Kidney (tissue), 22 donors: ENCODE measurements at places on chromosomes 3 and 15. TPM values are rescaled to one million over a fixed set of nuclear protein-coding genes. Genes with fewer than 3 reads are reported as not detected.

DNA sequence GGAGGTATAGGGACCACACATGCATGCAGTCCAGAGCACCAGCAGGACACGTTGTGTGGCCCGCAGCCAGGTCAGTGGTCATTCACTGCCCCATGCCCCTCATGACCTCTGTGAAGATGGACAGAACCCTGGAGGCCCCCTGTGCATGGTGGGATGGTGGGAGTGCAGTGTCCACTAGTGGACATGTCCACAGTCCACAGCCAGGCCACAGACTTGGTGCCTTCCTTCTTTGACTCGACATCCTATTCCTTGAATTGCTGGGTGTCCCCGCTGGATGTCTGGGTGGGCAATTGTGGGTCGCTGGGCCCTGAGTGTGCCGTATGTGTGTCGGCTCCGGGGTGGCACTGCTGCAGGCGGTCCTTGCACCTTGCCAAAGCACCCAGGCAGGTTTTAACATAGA lies 35.7 kb downstream of the KLF15 start:
- no peak for DNase-seq

GRCh38 chr3:33581666-33582065 lies 136.4 kb downstream of the CLASP2 start:
- no peak for DNase-seq

DNA sequence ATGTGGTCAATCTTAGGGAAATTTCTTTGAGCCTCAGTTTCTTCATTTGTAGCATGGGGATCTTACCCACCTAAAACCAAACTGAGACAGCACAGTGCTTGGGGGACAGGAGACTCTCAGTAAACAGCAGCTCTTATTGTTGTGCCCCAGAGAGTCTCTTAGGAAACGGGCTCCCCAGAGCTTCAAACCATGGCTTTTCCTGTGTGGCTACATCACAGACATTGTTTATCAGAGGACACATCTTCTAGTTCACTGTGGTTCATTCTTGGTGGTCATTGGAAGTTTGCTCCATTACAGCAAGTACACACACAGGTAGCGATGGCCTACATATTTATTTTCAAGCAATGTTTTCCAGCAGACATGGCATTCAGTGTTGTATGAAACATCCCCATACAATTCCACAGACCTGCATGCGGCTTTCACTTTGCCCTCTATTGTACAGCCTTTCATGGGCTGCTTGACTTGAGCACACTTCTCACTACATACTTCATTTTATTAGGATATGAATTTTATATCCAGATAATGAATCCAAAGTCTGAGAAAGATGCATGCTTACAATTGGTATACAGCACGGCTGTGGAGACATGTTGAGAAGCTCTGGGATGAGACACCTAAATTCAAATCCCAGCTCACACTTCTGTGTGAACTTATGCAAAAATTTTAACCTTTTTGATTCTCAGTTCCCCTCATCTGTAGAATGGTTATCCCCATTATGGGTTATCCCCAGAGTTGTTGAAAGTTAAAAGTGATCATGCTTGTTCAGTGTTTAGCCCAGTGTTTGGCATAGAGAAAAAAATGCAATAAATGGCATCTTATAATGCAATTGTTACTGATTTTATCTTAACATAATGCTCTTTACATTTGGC lies 84.8 kb upstream of the ICE2 start:
- DNase-seq = no peak

DNA sequence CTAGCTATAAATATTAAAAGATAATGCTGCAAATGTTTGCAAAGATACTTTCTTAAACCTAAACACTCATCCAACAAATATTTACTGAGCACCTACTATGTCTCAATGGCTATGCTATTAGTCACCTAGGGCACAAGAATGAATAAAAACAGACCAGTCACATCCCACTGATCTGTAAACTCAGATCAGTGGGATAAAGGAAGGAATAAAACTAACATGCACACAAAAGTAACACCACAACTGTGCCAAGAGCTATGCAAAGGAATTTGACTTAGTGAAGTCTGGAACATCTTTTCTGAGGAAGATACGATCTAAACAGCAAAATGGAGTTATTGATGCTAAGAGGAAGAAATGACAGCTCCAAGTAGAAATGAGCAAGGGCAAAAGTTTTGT lies 56.6 kb downstream of the CBLB start:
- DNase-seq = no peak

- DNase-seq = peak; percentile 75
Measured at GRCh38 chr3:129593595-129594339, 12.7 kb downstream of the PLXND1 start.

Gene GP5
- 0.22 TPM for total RNA-seq

Gene HMG20A
- total RNA-seq = 38.7 TPM
